ENCODE measurements at places on chromosomes 1 and 21.

DNA sequence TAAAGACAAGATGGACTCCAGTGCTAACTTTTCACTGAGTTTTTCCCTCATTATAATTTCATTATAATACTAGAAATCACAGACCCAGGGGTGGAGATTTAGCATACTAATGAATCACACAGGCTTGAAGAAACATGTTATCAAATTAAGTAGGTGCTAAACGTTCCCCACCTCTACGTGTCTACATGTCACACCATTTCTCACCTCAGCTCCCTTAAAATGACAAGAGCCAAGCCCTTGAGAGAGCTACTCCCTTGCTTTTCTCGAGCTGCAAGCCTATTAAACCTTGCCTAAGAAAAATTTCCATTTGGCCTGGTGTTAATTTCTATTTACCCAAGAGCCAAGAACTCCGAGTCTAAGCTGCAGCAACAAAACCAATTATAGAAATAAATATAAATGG is 396.3 kb upstream of the NEGR1 start:
- DNase-seq: no peak

GRCh38 chr1:224329484-224329841 is 509 bp downstream of the NVL start:
- DNase-seq: no peak

- no peak for DNase-seq
These were observed 360.1 kb downstream of the SMYD3 start for GRCh38 chr1:246146804-246147523.

GRCh38 chr1:217331698-217332097 is 299.2 kb downstream of the GPATCH2 start:
- no peak for DNase-seq

DNA sequence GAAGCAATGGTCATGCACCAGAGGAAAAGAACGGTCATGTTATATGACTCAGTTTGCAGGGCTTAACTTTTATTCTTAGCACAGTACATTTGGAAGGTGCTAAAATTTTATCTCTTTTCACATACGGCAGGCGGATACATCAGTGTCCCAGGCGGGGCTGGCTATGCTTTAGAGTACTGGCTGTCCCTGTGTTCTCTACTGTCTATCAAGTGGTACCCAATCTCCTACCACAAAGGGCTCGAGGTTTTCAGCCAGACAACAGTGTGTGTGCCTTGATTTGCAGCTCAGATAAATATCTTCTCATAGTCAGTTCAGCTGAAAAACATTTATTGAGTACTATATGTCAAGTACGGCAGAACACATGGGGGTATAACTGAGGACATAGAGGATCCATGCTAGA is 65.3 kb downstream of the URB2 start:
- DNase-seq: no peak

DNA sequence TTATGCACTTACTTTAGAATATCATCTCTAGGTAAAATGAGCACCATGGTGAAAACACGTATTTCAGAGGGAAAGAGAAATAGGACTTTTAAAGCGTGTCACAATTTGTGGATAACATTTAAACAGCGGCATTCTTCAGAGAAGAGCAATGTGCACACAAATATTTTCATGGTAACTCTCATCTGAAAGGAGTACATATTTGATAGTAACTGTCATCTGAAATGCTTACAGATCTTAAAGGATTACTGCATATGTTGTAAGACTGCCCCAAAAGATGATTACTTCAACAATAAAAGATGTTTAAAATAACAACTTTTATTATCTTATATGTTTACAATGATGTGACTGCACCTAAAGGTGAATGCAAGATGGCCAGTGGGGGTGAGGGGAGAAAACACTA is 408.8 kb downstream of the PLA2G4A start:
- DNase-seq: no peak

- no peak for DNase-seq
These were observed 27.5 kb upstream of the STMN1 start for GRCh38 chr1:25933479-25934365.

DNA sequence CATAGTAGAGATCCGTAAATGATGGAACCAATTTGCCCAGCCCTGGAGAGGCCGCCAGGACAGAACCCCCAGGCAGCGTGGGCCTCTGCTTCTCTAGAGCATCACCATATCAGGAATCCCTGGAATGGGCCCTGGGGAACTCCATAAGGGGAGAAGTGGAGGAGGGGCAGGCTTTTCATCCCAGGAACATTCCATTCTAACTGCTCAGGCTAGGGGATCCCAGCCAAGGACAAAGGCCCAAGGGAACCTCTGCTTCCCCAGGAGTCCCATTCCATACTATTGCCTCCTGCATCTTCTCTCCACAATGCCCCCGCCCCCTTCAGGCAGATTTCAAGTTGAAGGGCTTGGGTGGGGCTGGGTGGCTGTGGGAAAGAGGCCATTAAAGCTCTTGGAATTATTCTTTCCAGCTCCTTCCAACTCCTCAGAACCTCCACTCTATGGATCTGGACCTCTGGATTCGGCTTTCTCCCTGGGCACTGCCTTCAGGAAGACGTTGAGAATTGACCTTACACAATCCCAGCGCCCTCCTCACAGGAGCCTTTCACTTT is 6.0 kb downstream of the TRNP1 start:
- DNase-seq: no peak

DNA sequence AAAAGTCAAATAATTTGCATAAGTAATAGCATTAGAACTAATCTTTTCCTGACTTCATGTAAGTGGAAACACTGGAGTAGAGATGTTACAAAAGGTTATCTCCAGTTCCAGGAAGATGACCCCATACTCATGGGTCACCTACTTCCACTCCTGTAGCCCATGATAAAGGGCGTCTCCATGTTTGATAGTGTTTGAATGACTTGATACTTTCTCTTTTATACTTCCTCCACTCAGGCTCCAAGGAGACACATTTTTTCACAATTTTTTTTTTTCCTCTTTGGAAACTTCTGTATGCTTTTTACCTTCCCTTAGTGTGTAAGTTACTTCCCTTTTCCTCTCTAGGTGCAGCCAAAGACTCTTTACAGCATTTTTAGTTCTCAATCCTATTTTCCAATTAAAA is 382.1 kb upstream of the B3GALT2 start:
- no peak for DNase-seq

DNA sequence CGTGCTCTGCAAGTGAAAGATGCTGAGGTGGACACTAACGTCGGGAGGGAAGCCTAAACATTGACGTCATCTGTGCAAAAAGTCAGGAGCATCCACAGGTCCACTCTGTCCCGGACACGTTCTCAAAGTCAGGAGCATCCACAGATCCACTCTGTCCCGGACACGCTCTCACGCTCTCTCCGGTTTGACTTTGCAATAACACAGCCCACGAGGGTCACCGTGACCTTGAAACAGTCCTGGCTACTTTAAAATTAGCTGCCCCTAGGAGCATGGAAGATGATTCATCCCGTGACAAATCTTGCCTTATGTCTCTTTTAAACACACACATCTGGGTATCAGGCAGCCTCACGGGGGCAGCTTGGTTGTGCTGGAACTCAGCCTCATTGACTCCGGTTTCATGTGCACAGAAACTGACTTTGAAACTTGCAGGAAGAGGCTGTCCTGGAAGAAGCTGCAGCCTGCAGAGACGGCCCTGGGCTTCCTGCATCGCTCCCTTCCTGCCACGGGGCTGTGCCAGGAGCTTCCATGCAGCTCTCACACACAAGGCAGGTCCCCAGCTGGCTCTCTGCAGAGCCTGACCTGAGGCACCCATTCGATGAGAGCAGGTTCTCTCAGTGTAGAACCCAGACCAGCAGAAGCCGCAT is 18.1 kb upstream of the COL18A1 start:
- no peak for DNase-seq

DNA sequence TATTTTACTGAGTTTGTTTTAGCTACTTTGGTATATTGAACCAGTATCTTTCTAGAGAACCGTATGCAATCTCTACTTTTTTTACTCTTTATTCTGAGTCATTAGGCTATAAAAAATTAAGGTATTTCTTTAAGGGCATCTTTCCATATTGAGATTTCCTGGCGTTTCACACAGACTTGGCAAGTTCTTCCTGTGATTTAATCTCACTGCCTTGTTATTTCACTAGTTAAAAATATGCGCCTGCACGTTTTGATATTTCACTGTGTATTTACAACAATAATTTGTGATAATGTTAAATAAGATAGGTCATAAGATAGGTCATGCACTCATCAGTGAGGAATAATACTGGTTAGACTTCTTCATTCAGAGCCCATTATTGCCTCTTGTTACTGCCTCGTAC is 16.2 kb upstream of the CR1L start:
- DNase-seq: no peak

GRCh38 chr1:226697151-226697928 is 41.7 kb downstream of the ITPKB start:
- DNase-seq: no peak

DNA sequence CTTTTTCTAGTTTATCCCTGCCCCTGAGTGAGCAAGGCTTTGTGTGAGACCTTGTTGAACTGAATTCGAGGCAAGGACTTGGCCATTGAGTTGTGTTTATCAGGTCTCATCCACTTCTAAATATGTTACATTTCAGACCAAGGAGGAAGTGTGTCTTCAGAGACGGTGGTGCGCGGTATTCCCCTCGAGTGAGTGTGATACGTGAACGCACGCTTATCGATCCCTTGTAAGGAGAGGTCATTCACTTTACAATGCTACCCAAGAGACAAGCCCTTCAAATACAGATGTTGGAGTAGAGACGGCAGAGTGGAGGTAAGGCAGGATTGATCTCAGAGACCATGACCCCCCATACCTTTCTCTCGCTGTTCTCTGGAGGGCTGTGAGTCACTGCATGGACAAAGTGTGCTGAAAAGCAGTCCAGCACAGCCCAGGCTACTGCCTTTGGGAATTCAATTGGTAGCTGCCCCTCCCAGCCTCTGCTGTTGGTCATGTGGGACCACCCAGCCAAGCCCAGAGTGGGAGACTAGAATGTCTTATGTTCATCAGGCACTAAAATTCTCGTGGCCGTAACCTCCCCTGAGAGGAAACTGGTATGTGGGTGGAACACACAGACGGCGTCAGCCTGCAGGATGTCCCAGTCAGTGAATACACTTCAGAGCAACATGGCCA is 16.3 kb upstream of the MTARC1 start:
- no peak for DNase-seq

GRCh38 chr1:232327899-232328298 is 302.0 kb downstream of the SIPA1L2 start:
- no peak for DNase-seq
